Coronary artery (tissue), 2 donors: ENCODE measurements at places on chromosomes 13 and 19.

- no peak for DNase-seq
Measured at GRCh38 chr13:50616101-50616500, 227.4 kb downstream of the DLEU7 start.

- DNase-seq = no peak
Measured at GRCh38 chr19:11598103-11598483, 810 bp downstream of the ZNF627 start.

GRCh38 chr13:113880651-113881611, 17.1 kb upstream of the GAS6 start:
- DNase-seq = no peak

DNA sequence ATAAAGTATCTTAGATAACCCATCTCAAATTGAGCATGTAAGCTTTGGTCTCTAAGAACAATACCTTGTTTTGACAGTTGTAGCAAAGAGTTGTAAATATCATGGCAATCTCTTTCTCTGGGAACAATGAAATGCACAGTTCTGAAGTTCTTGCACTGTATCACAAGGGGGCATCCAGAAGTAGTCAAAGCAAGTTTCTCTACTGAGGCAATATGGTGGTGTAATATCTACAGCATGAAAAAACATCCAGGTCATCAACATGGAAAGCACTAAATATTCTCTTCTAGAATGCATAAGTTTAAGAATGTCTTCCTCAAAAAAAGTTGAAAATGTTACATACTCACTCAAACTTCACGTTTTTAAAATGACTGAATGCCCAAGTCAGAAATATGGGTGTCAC, 19.6 kb downstream of the MTMR6 start:
- no peak for DNase-seq

DNA sequence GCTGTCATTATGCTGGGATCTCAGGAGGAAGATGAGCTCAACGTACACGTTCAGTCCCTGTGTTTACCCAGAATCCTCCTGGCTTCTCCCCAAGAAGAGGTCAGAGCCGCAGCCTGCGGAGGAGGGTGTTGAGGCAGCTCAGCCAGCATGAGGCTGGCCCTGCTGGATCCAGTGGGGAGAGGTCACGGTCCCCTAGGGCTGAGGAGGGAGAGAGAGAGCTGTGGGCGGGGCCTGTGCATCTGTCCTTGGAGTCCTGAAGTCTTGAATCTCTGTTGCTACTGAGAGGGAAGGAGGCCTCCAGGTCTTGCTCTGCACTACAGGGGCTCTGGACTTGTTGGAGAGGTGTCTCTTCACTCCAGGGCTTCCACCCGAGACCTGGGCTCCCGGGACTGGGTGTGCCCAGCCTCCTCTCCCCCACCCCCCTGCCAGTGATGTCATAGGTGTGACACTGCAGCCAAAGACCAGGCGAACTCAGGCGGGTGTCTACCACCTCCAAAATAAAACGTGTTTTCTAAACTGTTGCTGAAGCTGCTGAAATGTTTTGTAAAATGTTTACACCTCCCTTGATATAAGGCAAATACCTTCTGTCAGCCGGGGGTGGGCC, 77.9 kb upstream of the KCTD15 start:
- no peak for DNase-seq

DNA sequence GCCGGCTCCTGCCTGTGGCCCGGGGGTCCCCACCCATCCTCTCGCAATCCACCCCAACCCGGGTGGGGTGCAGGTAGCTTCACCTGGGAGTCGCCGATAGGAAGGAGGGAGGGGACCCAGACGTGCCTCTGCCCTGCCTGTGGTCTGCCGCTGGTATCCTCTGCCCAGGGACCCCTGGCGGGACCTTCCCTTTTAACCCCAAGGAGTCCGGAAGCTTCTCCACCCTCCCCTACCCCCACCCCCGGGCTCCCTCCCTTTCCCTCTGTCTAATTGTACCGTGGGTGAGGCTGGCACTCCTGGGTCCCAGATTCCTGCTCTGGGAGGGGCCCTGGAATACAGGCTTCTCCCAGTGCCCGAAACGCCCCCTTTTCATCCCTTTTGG, at the start of gene KLK10:
Gene KLK10, minus strand, starts transcription at position 166 of the 382 bp plus-strand sequence. CDS start 579 bp downstream, outside the sequence.
- no peak for DNase-seq

DNA sequence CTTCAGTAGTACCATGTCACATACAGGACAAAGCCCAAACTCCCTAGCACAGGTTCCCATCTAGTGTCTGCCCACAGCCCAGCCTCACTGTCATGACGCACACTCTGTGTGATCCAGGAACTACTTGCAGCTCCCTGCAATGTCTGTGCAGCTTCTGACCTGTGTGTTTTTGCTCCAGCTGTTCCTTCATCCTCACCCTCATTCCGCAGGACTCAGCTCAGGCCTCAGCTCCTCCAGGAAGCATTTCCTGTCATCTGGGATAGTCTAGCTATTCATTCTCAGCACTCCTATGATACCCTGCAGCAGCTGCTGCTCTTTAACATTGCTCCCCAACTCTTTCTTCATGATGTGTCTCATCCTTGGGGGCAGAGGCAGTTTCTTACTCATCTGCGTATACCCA, 56.1 kb downstream of the ENOX1 start:
- DNase-seq = no peak

GRCh38 chr13:60957816-60958215, 457.8 kb downstream of the PCDH20 start:
- DNase-seq = no peak

- DNase-seq = peak; percentile 46
Measured at GRCh38 chr13:111909971-111910671, 156.8 kb upstream of the SOX1 start.
